Effector CD4-positive, alpha-beta T cell (primary cell): ENCODE measurements at places on chromosomes 13 and 19.
A peak's percentile ranks its signal among the peaks of the same experiment; 100 is the strongest.

- DNase-seq = no peak
These were observed 8.0 kb downstream of the CYP4F8 start for GRCh38 chr19:15622991-15623390.

DNA sequence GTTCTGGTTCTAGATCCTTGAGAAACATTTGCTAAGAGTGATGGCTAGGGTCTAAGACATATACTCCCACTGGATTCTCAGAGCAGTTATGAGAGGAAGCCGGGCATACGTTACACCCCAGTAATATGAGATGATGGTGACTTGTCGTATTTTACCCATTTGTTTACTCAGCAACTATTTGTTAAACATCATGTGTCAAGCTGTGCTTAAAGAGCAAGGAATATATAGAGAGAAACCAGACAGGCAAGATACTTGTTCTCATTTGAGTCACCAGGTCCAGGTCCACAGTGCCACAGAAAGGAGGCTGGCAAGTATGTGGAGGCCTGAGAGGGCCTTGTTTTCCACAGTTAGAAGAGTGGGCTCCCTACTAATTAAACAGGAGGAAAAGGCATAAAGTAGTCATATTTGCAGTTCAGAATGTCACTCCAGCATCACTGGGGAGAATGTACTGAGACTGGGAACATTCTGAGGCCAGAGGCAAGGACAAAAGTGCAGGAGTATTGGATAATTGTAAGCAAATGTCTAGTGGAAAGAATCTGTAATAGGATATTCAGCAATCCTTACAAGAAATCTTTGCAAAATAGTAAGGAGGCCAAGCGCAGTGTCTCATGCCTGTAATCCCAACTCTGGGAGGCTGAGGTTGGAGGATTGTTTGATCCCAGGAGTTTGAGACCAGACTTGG is 142.2 kb downstream of the IRS2 start:
- DNase-seq = no peak

DNA sequence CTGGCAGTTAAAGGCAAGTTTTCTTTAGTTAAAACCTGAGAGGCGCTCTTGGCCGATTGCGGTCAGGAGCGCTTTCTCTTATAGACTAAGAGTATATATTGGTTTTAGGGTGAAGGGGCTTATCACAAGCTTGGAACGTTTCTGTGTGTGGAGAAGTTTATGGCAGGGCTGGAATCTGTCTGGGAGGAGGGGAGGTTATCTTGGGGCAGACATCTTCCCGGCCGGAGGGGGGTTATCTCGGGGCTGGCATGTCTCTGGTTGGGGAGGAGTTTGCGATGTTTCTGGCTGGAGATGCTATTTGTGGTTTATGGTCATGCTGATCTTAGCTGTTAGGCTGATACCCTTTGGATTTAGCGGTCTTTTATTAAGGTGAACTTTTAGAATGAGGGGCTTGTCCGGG is 18.3 kb downstream of the KDM4B start:
- DNase-seq = no peak

DNA sequence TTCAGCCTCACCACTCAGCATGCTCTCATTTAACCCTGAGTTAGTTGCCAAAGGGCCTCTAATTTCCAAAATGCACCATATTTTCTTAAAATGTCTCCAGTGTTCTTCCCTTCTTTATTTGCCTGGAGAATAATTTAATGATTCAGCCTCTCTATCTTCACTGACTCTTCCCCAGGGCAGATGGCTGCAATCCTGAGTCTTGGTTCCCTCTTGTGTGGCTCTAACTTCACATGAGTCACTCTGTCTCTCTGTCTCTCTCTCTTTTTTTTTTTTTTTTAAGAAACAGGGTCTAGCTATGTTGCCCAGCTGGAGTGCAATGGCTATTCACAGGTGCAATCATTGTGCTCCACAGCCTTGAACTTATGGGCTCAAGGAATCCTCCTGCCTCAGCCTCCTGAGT is 251.4 kb downstream of the VWA8 start:
- no peak for DNase-seq

DNA sequence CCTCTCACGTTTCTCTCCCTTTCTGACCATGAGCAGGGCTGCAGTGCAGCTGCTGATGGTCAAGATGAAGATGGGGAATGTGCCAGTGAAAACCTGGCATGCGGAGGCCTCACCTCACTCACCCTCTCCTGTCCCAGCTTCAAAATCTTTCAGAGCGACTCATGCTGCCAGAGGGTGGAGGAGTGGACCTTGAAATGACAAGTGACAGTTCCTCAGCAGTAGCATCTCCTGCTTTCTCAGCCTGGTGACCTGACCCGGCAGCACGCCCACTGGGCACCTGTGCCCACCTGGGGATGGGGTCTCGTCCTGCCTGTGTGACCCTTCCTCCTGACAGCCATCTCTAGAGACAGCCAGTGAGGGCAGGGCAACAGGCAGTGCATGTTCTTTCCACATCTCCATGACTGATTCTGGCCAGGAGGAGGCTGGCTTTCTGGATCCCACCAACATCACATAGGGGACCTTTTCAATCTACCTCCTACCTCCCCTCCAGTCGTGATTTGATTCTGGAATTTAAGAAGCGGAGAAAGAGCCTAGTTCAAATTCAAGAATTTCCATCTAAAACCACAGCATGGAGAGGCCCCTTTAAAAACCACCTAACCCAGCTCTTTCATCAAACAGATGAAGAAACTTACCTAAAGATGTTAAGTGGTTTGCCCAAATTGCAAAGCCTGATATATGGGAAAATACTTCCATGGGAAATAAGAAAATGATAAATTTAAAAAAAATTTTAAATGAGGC is 45.8 kb downstream of the RFX2 start:
- no peak for DNase-seq

GRCh38 chr13:52377898-52378297 is 28.1 kb downstream of the THSD1 start:
- no peak for DNase-seq

DNA sequence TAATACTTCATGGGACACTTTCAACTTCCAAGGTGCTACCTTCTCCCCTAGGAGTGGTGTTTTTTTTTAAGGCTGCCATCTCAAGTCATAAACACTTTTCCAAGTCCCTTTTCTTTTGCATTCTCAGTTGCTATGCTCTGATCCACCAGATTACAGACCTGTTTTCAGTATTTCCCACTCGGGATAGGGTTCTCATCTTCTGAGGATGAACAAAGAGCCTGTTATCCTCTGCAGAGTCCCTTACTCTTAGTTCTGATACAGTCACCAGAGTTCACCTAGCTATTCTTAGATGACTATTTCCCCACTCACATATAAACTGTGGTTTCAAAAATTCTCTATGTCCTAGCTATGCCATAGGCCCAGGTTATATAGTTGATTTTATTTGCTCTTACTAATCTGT is 15.9 kb downstream of the ZDHHC20 start:
- DNase-seq = no peak

DNA sequence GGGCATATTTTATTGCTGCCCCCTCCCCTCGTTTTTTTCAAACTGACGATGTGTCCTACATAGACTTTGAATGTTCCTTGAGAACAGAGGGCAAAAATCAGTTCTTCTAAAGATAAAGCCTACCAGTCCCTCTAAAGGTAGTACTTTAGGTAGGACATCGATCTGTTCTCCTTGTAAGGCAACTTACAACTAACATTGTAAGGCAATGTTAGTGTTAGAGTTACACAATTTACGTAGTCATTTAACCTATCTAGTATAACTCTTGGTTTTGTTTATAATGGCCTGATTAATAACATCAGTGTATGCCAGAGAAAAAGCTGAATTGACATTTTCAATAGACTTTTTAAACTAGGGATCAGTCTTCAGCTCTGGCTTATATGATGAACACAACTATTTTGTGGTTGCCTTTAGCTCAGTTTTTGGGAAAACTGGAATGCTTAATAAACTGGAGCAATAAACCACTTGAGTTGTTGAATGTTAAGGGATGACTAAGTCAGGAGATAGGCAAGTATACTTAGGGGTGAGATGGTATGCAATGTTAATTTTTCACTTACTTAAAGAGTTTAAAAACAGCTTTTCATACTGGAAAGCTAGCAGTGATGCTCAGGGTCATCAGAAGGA is 2.2 kb downstream of the NDFIP2 start:
- DNase-seq = no peak

GRCh38 chr13:45396533-45397095 is 21.6 kb downstream of the SLC25A30 start:
- no peak for DNase-seq

GRCh38 chr13:39712626-39713025 is 57.2 kb downstream of the COG6 start:
- no peak for DNase-seq

DNA sequence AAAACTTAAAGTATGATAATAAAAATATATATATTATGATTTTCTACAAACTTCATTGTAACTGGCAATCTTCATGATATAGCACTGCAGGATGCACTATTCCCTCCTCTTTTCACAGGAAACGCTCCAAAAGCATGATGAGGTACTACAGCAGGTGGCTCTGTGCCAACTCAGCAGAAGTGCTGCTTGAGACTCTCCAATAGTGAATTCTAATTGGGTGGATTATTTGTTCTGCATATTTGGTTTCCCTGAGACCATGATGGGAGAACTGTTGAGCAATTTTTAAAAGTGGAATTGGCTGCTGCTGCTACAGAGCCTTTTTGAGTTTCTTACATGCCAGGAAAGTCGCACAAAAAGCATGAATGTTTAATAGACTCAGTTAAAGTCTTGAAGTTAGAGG is 1782.4 kb upstream of the PCDH20 start:
- DNase-seq = no peak

- DNase-seq = no peak
These were observed 1.6 kb upstream of the ANGPTL6 start for GRCh38 chr19:10104130-10104513.

DNA sequence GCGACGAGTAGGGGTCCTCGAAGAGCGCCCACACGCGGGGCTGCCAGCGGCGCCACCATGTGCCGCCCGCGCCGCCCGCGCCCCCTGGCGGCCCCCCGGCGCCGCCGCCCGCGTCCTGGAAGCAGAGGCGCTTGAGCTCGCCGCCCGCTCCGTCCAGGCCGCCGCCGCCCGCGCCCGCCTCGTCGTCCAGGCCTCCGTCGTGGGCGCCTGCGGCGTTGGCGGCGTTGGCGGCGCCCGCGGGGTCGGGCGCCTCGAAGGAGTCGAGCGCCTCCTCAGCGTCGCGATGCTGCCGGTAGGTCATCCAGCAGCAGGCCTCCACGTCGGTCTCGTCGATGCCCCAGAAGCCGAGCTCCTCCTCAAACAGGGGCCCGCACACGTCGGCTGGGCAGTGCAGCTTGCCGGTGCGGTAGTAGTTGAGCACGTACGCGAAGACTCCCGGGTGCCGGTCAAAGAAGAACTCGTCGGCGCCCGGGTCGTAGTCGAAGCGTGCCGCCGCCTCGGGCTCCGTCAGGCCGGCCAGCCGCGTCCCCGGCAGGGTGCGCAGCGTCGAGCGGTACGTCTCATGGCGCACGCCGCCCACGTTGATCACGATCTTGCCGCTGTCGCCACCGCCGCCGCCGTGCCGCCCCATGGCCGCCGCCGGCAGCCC is 829 bp downstream of the KCNC3 start:
- DNase-seq = no peak

GRCh38 chr13:36746051-36746450 is 72.2 kb downstream of the SERTM1 start:
- DNase-seq = no peak

DNA sequence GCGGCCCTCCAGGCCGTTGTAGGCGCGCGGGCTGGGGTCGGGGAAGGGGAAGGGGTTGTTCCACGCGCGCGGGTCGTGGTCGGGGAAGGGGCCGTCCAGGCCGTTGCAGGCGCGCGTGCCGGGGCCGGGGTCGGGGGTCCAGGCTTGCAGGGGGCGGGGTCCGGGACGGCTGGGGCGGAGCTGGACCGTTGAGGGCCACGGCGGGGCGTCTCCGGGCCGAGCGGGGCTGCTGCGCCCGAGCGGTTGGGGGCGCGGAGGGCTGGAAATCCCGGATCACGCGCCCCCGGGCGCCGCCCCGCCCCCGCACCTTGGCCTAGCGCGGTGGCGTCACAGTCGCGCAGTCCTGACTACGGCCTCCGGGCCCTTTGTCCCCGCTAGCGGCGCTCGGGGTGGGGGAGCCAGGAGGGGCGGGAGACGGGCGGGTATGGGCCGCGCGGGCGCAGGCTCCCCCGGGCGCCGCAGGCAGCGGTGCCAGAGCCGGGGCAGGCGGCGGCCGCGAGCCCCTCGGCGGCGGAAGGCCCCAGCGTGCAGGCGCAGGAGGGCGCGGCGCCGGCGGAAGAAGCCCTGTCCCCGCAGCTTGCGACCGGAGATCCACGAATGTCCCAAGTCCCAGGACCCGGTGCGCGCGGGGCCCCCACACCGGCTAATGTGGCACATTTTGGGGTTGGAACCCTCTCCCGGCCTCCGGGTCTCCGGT is 665 bp downstream of the GPX4 start:
- DNase-seq = peak; percentile 72

- no peak for DNase-seq
These were observed 54.6 kb downstream of the ATP11A start for GRCh38 chr13:112744168-112745021.

DNA sequence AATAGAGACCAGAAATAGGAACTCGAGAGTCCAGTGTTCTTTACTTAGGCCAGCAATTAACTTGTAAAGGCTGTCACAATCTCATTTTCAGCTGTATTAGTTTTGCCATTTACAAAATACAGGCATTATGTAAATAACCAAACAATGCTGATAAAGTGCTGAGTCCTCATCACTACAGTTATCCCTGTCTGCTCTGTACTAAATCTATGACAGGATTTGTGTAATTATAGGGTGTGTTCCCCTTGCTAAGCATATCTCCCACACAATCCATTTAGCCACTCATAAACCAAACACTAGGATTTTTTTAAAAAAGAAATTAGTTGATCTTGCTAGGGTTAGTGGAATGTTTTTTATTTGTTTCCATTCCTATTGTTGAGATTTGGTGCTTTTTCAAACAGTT is 23.2 kb downstream of the PDX1 start:
- no peak for DNase-seq

GRCh38 chr13:86174622-86175021 is 375.4 kb upstream of the SLITRK6 start:
- no peak for DNase-seq

GRCh38 chr13:101846701-101847100 is 394.2 kb downstream of the ITGBL1 start:
- no peak for DNase-seq

DNA sequence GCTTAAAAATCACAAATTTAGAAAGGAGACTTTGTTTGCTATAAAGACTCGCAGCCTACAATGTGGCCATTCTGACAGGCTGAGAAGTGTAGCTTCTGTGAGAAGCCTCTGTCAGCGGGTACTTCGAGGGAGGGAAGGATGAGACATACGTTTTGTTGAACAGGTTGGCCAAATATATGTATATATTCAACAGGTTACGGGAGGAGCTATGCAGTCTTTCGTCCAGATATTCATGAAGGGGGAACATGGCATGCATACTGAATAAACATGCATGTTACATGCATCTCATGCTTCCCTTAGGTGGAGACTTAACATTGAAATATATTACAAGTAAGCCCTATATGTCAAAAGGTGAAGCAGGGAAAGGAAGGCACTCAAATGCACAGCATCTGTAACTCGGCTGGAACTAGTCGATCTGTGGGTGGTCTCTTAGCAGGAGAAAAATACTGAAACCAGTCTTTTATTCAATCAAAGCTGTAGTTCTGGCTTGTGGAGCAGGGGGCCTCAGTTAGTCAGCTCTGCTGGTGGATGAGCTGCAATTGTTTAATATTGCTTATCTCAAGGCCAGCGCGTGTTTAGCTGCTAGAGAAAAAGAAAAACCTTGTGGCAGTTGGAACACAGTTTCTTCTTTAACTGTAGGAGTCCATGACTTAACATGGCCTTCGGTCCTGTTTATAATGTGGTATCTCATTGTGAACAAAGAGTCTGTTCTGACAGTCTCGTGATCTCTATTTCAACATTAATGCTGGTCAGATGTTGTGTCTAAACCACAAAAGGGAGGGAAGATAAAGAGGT is 94.3 kb downstream of the FAM216B start:
- no peak for DNase-seq

GRCh38 chr13:84843368-84843767 is 955.9 kb downstream of the SLITRK6 start:
- DNase-seq = no peak
